Activated T-helper 1 cell treated with anti-CD3 and anti-CD28 coated beads, Interleukin-12 subunit alpha, Interleukin-12 subunit beta, Interleukin-2, Interleukin-4 antibody, amounts not matched to agents 30 ng/mL and 10 ng/mL and 1 ng/mL, durations not matched to agents 14 hours and 24 hours and 36 hours (primary cell): ENCODE measurements at places on chromosomes 11 and 22. TPM values are rescaled to one million over a fixed set of nuclear protein-coding genes. Genes with fewer than 3 reads are reported as not detected.

Gene TBX1
- 0.29 and 0.56 TPM in 2 replicates for total RNA-seq

Gene FBXO3
- 18.6 and 24.3 TPM in 2 replicates for total RNA-seq

DNA sequence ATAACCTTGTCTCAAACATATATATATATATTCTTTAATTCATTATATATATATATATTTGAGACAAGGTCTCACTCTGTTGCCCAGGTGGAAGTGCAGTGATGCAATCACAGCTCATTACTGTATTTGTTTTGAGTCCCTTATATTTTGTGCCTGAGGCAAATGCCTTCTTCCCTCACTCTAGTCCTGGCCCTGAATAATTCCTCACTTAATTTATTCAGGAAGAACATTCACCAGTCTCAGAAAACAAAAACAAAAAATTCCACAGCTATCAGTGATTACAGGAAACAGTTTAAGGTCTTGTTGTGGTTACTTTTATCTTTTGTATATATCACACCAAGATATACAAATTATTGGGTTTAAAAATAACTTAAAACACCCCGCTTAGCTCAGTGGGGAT lies 155.7 kb downstream of the CWF19L2 start:
- no peak for DNase-seq

DNA sequence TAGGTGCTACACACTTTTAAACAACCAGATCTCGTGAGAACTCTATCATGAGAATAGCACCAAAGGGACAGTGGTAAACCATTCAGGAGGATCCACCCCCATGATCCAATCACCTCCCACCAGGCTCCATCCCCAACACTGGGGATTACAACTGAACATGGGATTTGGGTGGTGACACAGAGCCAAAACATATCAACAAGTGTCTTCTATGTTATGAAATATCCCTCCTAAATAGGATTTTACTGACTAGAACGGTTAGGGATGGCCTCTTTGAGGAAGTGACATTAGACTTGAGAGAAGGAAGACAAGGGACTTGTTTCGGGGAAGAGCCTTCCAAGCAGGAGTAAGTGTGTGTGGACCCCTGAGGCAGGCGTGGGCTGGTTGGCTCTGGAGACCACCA lies 11.9 kb upstream of the MRPL11 start:
- DNase-seq, result no peak

DNA sequence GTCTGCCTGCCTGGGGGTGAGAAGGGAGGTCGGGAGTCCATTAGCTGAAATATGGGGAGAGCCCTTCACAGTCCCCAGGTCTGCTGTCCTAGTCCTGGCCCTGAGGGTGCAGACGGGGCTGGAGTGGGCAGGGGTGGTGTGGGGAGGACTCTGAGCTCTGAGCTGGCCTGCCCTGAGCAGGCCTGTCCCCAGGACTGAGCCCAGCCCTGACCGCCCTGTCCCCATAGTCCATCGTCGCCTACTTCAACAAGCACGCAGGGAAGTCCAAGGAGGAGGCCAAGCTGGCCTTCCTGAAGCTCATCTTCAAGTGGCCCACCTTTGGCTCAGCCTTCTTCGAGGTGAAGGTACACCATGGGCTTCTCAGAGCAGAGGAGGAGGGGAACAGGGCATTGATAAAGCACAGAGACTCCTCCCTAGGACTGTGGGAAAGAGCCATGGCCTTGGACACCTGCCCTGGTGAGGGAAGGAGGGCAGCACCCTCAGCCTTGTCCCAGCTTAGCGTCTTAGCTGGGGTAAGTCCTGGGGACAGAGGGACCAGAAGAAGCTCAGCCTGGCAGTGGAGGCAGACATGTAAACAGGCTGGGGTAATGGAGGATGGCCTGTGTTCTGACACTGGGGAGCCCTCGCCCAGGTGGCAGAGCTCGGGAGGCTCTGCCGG lies 83.7 kb downstream of the MYO7A start:
- no peak for DNase-seq

GRCh38 chr11:8382436-8383053 lies 118.9 kb upstream of the LMO1 start:
- no peak for DNase-seq
